ENCODE measurements at places on chromosomes 3 and 15.

DNA sequence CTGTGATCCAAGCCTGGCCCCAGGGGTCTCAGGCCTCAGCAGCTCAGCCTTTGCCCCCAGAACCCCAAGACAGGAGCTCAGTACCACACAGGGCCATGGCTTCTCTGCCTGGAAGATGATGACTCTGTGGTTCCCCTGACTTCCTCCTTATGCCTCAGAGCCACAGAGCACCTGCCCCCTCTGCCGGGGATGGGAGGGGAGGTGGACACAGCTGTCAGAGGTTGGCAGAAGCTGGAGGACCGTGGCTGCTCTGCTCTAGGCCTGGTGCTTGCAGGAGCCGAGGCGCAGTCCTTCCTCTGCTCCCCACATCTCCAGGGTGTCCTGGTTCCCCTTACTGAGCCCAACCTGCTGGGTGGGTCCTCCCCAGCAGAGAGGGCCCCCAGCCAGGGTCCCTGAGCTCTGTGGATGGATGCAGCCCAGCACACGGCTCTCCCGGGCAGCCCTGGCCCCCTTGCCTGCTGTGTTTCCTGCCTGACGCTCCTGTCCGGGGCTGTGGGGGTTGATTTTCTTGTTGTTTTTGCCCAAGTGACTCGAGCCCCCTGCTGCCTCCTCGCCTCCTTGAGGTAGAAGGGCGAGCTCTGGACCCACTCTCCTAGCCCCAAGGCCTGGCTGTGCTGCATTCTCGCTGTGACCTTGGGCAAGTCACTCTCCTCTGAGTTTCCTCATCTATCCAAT is 36.6 kb downstream of the PSTPIP1 start:
- DNase-seq = no peak

- DNase-seq = peak; percentile 31
Measured at GRCh38 chr15:94670438-94671034, 439.2 kb downstream of the MCTP2 start.

DNA sequence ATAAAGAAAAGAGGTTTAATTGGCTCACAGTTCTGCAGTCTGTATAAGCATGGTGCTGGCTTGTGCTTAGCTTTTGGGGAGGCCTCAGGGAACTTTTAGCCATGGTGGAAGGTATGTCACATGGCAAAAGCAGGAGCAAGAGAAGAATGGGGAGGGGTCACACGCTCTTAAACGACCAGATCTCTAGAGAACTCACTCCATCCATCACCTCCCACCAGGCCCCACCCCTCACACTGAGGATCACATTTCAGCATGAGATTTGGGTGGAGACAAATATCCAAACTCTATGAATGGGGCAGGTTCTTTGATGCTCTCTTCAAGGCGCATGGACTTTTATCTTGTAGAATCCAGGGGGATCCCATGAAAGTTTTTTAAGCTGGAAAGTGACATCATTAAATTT is 75.7 kb downstream of the ITPR1 start:
- DNase-seq = no peak

GRCh38 chr15:60593170-60593478 is 114.2 kb upstream of the ICE2 start:
- DNase-seq = no peak

- peak; percentile 99 for DNase-seq
Measured at GRCh38 chr15:32802286-32802936, 84.6 kb downstream of the GREM1 start.

- DNase-seq = peak; percentile 78
Measured at GRCh38 chr3:190432216-190432615, 17.5 kb downstream of the TMEM207 start.

DNA sequence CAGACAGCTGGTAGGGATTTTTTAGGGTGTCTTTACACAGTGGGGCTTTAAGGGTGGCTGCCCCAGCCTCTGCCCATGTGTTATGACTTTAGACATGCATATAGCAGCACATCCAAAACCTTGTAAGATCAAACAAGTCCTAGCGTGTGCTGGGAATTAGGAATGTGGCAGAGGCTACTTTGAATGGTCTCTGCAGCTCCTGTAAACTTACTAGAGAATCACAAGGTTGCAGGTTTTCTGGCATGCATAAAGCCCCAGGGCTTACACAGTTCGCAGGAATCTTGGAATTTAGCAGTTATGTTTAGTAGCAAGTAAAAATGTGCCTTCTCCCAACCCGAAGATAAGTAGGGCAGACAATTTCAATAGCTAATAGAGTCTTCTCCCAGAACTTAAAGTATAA is 46.9 kb upstream of the COL6A6 start:
- DNase-seq = no peak

DNA sequence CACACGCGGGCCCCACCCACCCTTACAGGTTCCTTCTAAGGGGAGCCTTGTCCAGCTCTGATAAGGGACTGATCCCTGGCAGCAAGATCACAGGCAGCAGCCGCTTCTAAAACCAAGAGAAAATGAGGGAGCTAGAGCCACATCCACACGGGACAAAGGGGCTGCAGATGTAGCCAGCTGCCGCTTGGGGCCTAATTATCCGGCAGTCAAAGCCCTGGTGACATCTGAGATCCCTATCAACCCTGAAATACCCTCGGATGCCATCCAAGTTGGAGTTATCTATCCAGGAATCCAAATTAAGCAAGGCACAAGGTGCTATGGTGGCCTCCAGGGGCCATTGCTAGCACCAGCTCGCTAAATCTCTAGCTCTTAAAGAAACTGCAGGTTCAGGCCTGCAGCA is 248.3 kb downstream of the VPS13C start:
- no peak for DNase-seq

DNA sequence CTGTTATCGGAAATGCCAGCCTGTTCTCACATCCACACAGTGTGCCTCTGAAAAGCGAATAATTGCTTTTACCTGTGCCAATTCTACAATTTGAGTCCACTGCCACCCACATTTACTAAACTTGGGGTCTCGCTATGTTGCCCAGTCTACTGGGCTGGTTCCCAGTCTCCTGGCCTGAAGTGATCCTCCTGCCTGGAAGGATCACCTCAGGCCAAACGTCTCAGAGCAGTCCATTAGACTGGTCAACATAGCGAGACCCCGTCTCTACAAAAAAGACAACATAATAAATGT is 827 bp upstream of the INO80 start:
- DNase-seq = no peak

- DNase-seq = no peak
Measured at GRCh38 chr15:44018151-44018550, 176.9 kb downstream of the FRMD5 start.

DNA sequence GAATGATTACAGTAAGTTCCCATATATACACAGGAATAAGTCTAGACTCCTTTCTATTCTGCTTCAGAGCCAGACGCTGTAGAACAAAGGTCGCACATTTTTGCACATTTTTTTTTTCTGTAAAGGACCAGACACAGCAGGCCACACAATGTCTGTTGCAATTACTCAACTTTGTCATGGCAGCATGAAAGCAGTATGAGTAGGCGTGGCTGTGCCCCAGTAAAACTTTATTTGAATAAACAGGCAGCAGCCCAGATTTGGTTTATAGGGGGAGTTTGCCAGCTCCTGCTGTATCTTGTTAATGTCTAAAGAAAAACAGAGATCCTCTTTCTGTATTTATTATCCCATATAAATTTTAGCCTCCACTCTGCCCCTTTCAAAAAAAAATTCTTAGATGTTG is 708.3 kb downstream of the FHIT start:
- no peak for DNase-seq

GRCh38 chr15:65085990-65086679 is 9.6 kb downstream of the KBTBD13 start:
- DNase-seq = peak; percentile 11

DNA sequence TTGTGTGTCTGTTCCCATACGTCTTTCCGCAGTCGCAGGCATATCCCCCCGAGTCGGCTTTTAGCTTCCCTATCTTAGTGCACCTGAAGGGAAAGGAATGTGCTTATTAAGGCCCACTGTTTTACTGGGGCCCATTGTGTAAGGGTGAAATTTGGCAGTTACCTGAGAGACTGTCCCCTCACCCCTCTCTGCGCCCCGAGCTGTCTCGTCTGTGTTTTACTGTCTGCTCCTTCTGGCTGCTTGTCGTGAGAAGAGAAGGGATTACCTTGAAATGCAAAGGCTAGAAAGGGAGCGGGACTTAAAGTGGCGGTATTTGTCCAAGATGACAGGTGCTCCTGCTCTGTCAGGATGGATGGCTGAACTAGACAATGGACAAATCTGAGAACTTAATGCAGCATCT is 233.0 kb upstream of the POU1F1 start:
- no peak for DNase-seq

DNA sequence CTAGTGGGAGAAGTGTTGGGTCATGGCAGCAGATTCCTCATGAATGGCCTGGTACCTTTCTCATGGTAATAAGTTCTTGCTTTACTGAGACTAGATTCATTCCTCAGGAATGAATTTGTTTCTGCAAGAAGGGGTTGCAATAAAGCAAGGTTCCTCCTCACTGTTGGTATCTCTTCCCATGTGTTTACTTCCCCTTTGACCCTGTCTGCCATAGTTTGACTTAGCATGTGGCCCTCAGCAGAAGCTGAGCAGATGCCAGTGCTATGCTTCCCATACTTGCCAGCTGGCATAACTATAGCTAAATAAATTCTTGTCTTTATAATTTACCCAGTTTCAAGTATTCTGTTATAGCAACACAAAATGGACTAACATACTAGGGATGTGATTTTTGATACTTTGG is 163.6 kb upstream of the COL8A1 start:
- DNase-seq = peak; percentile 17

- DNase-seq = peak; percentile 5
Measured at GRCh38 chr3:189580190-189580589, 51.0 kb upstream of the TP63 start.

GRCh38 chr3:65291448-65292125 is 603.8 kb upstream of the ADAMTS9 start:
- DNase-seq = no peak

- no peak for DNase-seq
Measured at GRCh38 chr3:147900851-147901250, 491.7 kb downstream of the ZIC1 start.

DNA sequence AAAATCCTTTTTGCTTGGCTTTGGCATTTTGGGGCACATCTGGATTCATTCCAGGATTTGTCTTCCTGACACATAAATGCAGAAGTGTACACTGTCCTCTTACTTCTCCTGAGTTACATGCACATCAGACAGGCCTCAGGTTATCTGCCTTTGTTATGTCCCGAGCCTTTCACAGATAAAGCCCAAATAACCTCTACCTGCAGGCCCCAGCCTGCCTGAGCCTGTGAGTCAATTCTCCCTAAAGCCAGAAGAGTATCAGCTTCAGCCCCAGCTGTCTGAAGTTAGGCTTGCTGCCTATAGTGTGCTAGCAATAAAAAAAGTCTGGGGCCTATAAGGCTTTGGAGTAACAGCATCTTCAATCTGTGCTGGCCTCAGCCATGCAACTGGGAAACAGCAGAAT is 17.7 kb upstream of the GSK3B start:
- no peak for DNase-seq

GRCh38 chr15:53454843-53455721 is 304.4 kb downstream of the WDR72 start:
- DNase-seq = no peak

GRCh38 chr3:160748231-160748630 is 7.8 kb upstream of the PPM1L start:
- no peak for DNase-seq

GRCh38 chr3:98109807-98110549 is 20.5 kb upstream of the OR5H1 start:
- no peak for DNase-seq

DNA sequence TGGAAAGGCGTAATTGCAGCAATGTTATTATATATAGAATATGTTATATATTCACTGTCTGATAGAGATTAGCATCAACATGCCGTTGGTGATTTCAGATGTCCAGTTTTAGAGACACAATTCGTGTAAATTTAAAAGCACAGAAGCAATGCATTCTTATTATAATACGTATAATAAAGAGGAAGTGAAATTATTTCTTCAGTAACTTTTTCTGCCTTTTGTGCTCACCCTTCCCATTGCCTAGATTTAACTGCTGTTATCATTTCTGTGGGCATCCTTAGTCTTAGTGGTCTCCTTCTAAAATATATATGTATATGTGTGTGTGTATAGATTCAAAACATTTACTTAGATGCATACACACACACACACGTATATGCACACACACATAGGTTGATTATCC is 592.5 kb upstream of the GOLIM4 start:
- DNase-seq = no peak

GRCh38 chr3:134666466-134666865 is 15.6 kb upstream of the KY start:
- DNase-seq = peak; percentile 31

GRCh38 chr15:32885713-32886112 is 167.9 kb downstream of the GREM1 start:
- no peak for DNase-seq
